ENCODE measurements at places on chromosomes 12 and 14.

GRCh38 chr14:104917993-104918392 is 6.7 kb upstream of the PLD4 start:
- DNase-seq = no peak

GRCh38 chr14:33925235-33925634 is 25.6 kb downstream of the EGLN3 start:
- DNase-seq = no peak

- DNase-seq = no peak
These were observed 190.4 kb upstream of the BCL2L14 start for GRCh38 chr12:11880381-11880780.

- no peak for DNase-seq
These were observed 184.0 kb downstream of the TMX1 start for GRCh38 chr14:51424041-51424440.

- peak; percentile 25 for DNase-seq
These were observed 36.8 kb downstream of the CCDC88C start for GRCh38 chr14:91380610-91381371.

GRCh38 chr14:76191297-76191696 is 39.6 kb downstream of the GPATCH2L start:
- no peak for DNase-seq

GRCh38 chr14:88311780-88312179 is 11.3 kb downstream of the KCNK10 start:
- no peak for DNase-seq

- peak; percentile 52 for DNase-seq
These were observed 899 bp upstream of the COL2A1 start for GRCh38 chr12:48005001-48005749.

DNA sequence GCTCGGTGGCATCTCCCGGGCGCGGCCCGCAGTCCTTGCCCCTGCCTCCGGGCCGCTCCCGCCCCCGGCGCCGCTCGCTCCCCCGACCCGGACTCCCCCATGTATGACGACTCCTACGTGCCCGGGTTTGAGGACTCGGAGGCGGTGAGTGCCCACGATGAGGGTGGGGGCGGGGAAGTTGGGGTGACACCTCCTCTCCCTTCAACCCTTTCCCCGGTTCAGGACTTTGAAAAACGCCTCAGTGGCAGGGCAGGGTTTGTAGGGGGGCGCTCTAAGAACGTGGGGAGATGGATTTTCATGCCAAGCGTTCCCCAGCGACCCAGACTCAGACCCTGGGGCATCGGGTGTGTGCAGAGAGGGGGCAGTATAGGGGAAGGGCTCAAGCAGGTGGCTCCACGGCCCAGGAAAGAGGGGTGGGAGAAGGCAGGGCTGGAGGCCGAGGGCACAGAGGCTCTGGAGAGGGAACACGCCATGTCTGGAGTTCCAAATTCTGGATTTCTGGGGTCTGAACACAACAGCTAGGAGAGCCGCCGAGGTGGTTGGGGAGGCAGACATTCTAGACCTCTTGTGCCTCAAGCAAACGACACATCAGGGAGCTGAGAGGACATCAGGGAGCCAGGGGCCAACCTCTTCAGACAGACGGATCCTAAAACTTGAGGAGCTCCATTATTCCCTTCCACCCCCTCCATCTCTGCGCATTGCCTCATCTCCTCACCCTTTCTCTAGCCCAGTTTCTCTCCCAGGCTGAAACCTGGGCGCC is 715 bp downstream of the CACNB3 start:
- peak; percentile 56 for DNase-seq

DNA sequence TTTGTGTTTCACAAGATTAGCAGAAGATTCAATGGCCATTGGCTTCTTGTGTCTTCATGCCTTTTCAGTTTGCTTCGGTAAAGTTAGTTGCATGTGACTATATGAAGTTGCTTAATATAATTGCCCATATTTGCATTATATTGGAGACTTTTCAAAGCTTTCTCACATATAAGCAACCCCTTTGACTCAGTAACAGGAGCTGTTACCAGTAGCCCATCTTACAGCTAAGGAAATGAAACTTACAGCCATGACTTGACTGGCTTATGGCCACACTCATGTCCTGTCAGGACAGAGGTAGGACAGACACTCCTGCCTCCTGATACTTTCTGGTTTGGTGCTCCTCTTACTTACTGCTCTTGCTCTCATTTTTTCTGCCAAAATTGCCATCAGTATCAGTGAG is 1082.1 kb downstream of the BCL11B start:
- DNase-seq = no peak

DNA sequence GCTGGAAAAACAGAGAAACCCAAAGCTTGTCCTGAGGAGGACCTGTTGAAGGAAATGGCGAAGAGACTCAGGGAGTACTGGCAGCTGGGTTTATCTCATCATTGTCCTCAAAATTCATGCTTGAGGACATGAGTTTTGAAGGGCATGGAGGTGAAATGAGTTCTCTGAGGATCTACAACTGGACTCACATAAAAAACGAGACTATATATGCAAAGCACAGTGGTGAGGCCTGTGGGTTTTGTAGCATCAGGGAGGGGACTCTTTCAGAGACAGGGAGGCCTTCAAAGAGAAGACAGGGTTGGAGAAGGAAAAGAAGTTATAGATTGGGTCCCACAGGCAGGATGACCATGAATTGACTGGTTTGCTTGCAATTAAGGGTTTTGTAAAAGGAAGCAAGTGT is 71.3 kb upstream of the SCN8A start:
- DNase-seq = no peak

DNA sequence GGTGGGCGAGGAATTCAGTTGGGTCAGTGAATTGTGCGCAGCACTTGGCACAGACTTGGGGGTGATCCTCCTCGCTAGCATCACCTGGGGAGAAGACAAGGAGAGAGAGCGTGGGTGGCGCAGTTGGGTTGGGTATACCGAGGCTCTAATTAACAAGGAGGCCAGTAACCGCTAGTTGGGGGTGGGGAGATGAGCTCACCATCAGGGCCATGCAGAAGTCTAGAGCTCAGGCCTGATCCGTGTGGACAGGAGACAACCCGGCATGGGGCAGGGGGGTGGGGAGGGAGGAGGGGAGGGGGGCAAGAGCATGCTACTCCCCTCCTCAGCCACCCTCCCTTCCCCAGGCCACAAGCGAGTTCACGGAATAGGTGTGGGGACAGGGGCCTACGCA is 580 bp downstream of the SALL2 start:
- peak; percentile 14 for DNase-seq

GRCh38 chr14:72544615-72545387 is 349.1 kb downstream of the DPF3 start:
- DNase-seq = no peak

- no peak for DNase-seq
These were observed 15.0 kb downstream of the GABARAPL1 start for GRCh38 chr12:10227648-10228047.

- DNase-seq = no peak
These were observed 7.6 kb upstream of the BMP4 start for GRCh38 chr14:53964249-53964648.

DNA sequence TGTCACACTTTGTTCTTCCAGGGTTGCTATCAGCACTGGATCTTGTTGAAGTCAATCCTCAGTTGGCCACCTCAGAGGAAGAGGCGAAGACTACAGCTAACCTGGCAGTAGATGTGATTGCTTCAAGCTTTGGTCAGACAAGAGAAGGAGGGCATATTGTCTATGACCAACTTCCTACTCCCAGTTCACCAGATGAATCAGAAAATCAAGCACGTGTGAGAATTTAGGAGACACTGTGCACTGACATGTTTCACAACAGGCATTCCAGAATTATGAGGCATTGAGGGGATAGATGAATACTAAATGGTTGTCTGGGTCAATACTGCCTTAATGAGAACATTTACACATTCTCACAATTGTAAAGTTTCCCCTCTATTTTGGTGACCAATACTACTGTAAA is 23.7 kb downstream of the VTI1B start:
- no peak for DNase-seq

- no peak for DNase-seq
These were observed 24.4 kb downstream of the ADCY6 start for GRCh38 chr12:48764521-48764920.

DNA sequence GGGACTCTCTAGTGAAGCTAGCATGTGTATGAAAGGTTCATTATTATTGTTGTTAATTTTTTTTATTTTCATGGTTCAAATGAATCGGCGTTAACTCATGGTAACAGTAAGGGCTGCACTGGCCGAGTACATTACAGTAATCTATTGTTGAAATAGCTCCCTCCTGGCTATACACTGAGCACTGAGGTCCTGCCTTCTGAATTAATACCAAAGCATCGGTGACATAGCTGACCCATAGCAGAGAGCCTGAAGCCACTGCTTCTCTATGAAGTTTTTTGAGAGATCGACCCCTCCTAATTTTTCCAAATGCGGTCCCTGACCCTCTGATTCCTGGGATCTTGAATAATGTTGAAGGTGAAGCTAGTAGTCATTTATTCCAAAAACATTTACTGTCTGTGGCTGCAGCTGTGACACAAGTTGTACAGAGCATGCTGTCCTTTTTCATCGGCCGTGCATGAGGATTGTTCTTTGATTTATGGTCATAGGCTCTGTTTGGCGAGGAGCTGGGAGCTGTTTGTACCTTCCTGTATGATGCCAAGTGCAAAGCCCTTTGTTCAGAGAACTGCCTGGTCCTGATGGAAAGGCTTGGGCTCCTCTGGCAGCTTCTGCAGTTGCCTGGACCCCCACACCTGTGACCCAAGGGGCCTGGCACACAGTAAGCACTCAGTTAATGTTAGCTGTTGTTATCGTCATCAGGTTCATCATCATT is 486.5 kb downstream of the EGLN3 start:
- DNase-seq = no peak
